ENCODE measurements at places on chromosomes 16 and 17. TPM values are rescaled to one million over a fixed set of nuclear protein-coding genes. Genes with fewer than 3 reads are reported as not detected.

TAC4 gene
- total RNA-seq, result not detected

DRC3 gene
- 0.43 TPM for total RNA-seq

FBXW10B gene
- 1.4 TPM for total RNA-seq

C16orf86 gene
- 0.85 TPM for total RNA-seq

KRT28 gene
- not detected for total RNA-seq

FBXW10 gene
- total RNA-seq, result 0.21 TPM

All from tracheal epithelial cell (primary cell).